ENCODE measurements at places on chromosomes 13 and 19.

DNA sequence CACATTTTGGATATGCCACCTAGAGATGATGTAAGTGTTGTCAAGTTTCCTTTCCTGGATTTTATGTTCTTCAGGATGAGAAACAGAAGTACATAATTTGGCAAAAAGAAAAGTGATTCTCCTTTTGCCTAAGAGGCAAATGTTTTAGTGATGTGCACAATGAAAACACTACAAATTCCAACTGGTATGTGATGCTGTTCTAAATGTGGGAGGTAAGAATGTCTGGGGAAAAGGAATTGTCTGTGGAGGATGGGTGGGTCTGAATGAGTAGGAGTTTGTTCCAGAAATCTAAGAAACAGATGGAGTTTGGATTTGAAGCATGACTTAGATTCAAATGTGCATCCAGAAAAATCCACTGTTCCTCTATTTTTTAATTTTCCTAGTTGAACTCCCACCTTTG lies 473.6 kb upstream of the SPRY2 start:
- no peak for DNase-seq

DNA sequence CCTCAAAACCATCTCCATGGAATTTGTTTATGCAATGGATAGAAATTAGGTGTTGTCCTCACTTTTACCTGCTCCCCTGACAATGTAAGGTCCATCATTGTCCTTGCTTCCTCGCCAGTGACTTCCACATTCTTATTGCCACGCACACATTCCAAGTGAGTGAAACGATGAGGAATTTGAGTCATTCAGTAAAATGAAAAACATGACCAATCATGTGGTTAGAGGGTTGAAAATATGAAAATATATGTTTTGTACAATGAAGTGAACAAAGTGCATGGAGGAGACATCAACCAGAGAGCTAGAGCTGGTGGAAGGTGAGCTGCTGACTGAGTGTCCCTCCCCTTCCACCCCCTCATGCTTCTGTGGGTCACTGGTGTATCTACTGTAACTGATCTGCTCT lies 91.7 kb downstream of the ATP8A2 start:
- no peak for DNase-seq

DNA sequence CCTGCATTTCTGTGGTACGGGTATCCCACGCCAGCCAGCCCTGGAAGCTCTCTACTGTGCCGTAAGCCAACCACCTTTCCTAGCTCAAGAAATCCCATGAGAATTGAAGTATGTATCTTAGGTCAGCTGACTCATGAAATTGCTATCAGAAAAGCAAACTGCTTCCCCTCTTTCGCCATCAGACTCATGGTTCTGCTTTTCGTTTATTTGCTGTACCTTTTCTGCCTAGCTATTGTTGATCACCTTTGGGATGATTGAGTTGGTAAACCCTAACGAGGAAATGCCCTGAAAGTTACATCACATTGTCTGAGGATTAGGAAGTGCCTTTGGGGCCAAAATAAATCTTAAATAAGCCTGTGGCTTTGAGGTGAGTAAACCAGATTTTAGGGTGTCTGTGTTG lies at the start of gene ADGRE3:
ADGRE3 (minus strand) TSS at position 81 of the 400 bp plus-strand sequence; CDS start at position 7, 74 bp downstream.
- no peak for DNase-seq

DNA sequence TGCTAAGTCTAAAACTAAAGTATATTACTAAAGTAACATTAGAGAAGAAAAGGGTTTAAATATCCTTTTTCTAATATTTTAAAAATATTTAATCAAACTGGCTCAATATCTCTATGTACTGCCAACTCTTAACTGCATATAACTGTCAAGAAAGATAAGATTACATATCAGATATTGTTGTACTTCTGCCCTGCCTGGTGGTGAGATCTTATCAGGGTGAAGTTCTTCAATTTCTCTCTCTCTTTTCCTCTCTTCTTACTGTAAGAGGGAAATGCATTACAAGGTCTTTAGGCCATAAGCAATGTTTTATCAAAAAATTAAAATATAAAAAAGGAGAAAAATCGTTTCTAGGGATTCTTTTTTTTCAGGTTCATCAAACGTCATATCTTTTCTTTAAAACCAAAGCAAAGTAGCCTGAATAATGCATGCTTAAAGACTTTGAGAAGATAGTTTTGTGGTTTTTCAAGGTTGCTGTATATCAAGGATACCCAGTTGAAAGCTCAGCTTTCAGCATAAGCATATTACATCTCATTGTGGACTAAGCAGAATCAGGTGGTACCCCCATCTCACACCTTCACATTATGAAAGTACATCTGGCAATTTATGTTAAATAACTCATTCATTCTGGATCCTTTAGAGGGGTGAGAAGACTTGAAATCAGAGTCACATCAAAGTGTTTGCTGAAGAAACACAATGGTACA lies 1625.7 kb upstream of the SLC10A2 start:
- DNase-seq: peak; percentile 2

All from CMK (cell line).